ENCODE measurements at places on chromosomes 11 and 22.

- no peak for DNase-seq
These were observed 23.2 kb downstream of the TIMP3 start for GRCh38 chr22:32824531-32825312.

DNA sequence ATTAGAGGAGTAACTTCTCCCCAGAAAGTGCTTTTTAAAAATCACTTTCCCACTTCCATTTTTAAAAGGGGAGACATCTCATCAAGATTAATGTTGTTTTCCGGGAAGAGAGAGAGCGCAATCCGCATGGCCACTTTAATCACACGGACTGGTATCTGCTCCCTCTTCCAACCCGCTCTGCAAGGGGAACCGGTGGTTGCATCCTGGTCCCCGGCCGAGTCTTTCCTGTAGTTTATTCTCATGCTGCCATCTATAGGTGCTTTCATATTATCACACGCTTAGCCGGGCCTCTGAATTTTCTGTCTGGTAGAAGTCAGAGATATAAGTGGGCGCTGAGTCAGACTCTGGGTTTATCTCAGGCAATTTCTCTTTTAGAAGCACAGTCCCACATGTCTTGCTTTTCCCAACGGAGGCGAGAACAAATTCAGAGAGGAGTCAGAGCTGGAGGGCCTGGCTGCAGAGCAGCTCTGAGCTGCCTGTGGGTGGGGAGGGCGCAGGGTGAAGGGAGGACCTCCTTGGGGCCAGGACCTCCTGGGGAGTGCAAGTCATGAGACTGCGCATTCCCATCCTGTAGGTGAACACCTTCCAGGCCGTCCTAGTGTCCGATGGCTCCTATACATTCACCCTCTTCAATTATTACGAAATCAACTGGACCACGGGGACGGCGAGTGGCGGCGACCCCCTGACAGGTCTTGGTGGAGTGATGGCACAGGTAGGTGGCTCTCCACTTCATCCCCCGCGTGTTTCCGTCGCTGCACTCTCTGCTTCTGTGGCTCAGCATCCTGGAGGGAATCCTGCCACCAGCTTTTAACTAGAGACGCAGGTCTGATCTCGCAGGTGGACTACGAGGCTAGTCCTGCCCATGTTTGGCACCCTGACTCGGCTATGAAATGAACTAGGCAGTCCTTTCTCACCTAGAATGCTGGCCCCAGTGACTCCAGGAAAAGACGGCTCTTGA is 11.7 kb downstream of the TECTA start:
- DNase-seq: no peak

GRCh38 chr11:74460481-74461154 is 6.7 kb downstream of the KCNE3 start:
- no peak for DNase-seq

DNA sequence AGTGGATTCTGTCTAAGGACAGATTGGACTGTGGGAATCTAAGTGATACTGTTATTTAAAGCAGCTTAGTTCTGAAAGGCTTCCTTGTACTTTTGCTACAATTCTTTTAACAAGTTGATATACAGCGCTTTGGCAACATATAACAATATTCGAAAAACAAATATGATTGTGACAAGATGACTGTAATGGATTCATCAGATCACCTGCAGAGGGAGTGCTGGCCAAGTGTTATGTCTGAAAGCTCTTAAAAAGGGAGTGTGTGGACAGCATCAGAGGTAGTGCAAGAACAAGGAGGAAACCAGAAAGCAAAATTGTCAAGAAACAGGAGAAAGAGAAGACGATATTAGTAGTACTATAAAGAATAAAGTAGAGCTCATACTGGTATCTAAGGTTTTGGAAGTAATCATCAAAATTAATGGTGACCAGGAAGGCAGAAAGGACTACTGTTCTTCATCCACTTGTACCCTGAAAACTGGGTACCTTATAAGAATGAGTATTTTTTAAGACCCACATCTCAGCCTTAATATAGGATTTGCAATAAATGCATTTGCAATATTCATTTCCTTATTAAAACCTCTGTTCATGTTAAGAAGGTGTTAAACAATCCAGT is 1112.0 kb upstream of the CCDC90B start:
- no peak for DNase-seq

DNA sequence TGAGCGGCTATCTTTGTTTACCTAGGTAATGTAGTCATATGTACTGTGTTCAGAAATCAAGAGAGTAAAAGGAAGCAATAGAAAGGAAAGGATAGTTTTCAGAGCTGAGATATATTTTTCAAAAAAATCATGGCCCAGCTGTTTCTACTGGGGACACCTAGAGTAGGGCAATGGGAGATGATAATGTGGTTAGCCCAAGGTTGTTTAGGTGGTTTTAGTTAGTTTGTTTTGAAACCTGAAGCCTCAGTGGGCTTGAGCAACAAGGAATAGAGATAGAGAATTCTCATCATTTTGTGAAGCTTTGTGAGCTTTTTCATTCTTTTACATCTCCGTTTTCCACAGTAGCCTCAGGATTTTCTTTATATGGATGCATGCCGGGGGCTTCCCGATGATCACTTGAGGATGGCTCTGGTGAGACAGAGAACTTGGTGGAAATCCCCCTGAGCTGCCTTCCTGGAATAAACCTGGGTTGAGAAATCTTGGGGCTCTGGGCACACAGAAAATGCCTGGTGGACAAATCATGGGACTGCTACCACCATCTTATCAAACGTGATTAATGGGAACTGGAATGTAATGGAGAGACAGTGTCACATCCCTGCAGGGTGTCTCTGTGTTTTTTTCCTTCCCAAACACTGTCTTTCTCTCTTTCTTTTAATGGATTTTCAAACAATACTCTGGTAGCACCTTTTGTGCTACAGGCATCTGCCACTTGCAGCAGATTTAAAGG is 49.0 kb downstream of the ARHGAP42 start:
- no peak for DNase-seq

- DNase-seq: no peak
These were observed 33.2 kb upstream of the FBLN1 start for GRCh38 chr22:45469281-45470073.

- no peak for DNase-seq
These were observed 1.5 kb downstream of the YPEL4 start for GRCh38 chr11:57647960-57648800.

DNA sequence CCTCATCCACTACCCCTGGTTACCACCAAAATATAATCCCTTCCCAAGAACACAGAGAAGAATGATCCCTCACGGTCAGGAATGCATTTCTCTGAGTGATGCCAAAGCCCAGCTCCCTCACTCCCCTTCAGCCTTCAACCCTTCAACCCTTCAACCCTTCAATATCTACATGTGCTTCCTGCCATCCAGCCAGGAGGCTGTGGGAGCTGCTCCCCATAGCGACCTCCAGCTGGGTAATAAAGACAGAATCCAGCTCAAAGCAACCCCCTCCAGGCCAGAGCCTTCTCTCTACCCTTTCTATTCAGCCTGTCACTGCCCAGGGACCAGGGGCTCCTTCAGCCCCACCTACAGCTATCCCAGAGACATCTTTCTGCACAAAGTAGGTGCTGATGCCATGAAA is 2.7 kb downstream of the ARHGAP1 start:
- no peak for DNase-seq

- no peak for DNase-seq
These were observed 62.1 kb upstream of the PHOX2A start for GRCh38 chr11:72305891-72306585.

DNA sequence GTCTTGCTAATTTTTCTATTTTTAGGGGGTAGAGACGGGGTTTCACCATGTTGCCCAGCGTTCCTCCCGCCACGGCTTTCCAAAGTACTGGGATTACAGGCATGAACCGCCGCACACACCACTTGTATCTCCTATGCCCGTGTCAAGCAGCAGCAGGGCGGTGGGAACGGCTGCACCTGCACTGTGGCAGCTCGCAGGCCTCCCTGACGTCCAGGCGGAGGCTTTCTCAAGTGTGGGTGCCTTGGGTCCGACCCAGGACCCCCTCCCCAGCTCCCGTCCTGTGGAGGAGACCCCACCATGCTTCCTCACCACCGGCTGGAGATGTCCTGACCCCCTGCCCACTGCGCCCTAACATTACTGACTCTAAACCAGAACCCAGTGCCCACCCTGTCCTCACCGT is 25.7 kb downstream of the TSPAN4 start:
- DNase-seq: no peak

- DNase-seq: no peak
These were observed 10.8 kb upstream of the CCT8L2 start for GRCh38 chr22:16603448-16603768.

GRCh38 chr11:77381729-77382665 is 80.5 kb upstream of the GDPD4 start:
- no peak for DNase-seq

DNA sequence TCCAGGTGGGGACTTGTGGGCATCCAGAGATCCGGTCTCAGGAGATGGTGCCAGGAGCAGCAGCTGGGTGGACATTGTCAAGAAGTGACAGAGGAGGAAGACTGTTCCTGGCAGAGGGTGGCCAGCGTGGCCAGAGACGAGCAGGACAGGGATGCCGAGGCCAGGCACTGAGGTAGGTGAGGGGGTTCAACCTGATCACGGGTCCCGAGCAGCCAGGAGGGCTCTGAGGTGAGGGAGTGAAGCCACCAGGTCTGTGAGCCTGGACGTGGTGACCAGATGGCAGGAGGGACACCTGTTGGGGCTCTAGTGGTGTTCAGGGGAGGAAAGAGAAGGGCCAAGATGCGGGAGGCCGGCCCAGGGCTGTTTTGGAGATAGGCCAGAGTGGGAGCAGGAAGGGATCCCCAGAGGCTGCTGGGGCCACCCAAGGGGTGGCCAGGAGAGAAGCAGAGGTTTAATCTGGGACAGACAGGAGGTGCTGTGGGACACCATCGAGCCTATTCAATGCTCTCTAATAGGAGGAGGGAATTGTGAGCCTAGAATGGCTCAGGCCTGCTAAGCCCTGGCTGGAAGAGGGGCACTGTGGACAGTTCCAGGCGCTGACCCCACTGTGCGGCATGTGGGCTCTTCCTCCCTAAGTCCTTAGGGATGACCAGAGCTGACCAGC is 6.3 kb downstream of the PPM1F start:
- DNase-seq: no peak

DNA sequence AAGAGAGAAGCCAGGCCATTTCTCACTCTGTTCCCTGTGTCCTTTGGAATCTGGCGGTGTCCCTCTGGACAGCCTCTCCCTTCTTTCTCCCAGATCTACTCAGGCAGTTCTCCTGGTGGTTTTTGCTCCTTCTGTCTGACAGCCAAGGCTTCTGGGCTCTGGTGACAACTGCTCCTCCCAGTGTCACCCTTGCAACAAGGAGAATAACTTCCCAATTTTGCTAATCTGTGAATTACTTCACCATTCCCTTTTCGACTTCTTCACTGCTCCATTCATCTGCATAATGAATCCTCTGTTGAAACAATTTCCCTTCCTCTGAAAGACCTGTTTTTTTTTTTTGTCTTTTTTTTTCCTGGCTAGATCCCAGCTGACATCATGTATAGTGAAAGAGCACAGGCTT is 56.3 kb upstream of the PDE3B start:
- no peak for DNase-seq

DNA sequence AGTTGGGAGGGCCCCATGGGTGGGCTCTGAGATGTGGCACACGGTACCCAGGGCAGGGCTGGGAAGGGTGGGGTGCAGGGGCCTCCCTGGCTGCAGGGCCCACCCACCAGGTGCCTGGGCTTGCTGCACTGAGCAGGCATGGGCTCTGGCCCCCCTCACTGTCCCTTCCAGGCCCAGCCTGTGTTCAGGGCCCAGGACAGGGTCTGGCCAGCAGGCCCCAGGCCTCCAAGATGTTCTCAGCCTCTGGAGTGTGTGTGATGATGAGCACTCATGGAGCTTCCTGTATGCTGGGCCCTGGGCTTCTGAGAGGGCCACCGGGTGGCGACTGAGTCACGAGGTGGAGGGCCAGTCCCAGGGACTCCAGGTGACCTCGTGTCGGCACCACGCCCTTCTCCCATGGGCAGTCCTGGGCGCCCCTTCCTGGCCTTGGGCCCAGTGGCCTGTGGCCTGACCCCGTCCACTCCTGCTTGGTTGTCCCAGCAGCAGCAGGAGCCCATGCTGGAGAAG is 55.9 kb upstream of the CCDC188 start:
- no peak for DNase-seq

DNA sequence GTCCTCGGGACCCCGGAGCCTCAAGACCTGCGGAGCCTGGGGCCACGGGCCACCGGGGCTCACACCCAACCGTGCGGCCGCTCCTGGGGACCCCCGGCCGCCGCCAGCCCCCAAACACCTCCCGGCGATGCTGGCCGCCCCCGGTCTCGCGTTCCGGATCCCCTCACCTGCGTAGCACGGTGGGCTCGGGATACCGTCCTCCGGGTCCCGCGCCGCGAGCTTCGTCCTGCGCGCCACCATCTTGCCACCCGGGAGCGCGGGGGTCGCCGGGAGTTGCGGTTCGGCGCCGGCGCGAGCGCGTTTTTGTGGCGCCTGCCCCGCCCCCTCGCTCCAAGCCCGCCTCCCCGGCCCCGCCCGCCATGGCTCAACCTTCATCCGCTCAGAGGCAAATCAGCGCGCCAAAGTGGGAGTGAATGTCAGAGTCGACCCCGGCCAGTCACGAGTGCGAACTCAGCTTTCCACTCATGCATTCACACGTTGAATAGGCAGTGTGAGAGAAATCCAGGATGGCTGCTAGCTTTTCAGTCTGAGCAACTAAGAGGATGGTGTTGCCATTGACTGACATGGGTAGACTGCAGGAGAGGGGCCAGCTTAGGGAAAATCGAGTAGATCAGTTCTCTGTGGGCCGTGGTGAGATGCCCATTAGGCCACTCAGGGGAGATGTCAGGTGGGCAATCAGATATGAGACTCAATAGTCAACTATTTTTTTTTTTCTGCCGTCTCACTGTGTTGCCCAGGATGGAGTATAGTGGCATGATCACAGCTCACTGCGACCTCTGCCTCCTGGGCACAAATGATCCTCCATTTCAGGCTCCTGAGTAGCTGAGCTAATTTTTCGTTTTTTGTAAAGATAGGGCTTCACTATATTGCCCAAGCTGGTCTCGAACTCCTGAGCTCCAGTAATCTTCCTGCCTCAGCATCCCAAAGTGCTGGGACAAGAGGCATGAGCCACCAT is 28.3 kb downstream of the SERHL2 start:
- no peak for DNase-seq

- DNase-seq: no peak
These were observed 29.2 kb upstream of the PGM2L1 start for GRCh38 chr11:74427384-74427886.
